ENCODE measurements at places on chromosomes 1 and 21. TPM values are rescaled to one million over a fixed set of nuclear protein-coding genes. Genes with fewer than 3 reads are reported as not detected.

GRCh38 chr1:164640686-164641352 lies 81.8 kb downstream of the PBX1 start:
- no peak for DNase-seq

GRCh38 chr1:224503161-224504118 lies 68.8 kb upstream of the WDR26 start:
- peak; percentile 33 for DNase-seq

DNA sequence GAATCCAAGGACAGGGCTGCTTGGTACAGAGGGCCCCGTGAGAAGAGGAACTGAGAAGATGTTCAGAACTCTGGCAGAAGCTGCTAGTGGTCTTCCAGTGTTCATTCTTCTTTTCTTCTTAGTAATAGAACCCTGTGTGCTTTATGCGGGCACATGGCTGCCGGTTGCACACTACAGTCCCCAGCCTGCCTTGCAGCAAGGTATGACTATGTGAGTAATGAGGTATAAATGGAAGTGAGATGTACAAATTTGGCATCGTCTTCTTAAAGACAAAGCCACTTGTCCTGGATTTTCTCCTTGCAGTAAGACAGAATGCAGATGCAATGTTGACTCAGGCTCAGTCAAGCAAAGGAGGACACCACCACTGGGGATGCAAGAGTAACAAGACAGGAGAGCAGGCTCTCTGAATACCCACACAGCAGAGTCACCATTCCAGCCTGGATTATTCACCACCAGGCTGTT lies 15.0 kb upstream of the ATP1B1 start:
- DNase-seq, result no peak

- no peak for DNase-seq
Observed at GRCh38 chr1:171833091-171833825, 8.0 kb upstream of the DNM3 start.

DNA sequence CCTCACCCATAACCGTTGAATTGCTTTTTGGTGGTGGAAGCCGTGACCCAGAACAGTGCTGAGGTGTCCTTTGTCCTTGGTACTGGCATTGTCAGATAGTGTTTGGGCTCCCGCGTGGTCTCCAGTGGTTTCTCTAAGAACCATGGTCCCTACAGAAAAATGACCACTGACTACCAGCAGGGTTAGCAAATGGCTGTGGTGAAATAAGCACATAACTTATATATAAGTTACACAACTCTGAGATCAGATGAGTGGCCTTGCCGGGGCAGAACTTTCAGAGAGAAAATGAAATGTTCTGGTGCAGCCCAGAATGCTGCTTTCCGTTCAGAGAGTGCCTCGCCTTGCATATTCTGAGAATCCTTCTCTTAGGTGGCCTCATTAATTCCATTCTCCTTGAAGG lies 5.0 kb downstream of the SLC37A1 start:
- DNase-seq, result no peak

GRCh38 chr1:245056913-245057312 lies 97.9 kb upstream of the KIF26B start:
- DNase-seq, result no peak

DNA sequence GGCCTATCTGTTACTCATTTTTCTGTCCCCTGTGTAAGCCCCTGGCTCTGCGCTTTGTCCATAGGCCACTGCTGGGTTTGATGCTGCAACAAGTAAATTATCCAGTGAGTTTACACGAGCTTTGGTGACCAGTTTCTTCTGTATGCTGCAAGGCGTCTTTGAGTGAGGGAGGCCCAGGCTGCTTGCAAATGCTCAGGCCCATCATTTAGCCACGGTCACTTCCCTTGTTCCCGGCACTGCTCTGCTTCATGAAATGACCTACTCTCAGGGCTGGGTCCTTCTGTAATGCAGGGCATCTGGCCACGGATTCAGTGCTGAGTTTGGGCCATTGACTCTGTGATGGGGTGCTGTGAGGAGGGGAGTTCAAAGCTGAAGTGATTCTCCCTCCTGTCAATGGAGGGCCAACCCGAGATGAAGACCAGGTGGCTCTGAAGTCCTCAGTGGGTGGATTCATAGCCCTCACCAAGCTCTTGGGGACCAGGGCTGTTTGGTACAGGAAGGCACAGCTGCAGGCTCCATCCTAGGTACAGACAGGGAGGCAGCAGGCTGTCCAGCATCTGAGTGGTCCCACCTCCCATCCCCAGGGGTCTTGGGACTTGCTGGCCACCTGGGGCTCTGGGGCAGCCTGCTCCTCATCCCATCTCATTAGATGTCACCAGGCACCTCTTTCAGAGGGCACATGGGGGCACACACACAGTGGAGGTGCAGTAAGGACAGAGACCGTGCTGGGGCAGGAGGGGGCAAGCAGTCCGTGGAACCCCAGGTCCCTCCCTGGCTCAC lies 21.7 kb downstream of the LHX4 start:
- DNase-seq, result no peak

DNA sequence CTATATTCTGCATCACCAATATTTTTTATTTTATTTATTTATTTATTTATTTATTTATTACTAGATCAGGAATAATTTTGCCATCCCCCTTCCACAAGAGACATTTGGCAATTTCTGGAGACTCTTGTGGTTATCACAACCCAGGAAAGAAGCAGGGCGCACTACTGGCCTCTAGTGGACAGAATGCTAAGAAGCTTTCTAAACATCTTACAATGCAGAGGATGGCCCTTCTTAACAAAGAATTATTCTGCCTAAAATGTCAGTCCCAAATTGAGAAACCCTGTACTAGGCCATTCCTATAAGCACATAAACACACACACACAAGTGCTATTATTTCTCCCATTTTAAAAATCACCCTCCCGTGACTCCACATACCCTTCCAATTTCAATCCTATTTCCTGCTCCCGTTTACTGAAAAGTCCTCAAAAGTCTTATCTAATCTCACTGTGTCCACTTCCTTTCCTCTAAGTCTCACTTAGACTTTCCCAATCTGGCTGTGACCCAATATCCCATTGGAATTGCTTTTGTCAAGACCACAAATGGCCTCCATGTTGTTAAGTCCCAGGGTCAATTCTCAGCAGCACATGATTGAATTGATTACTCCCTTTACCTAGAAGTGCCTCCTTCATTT lies 43.7 kb upstream of the RNF11 start:
- DNase-seq, result peak; percentile 75

- DNase-seq, result peak; percentile 10
Observed at GRCh38 chr1:18452550-18452949, 28.2 kb upstream of the KLHDC7A start.

DNA sequence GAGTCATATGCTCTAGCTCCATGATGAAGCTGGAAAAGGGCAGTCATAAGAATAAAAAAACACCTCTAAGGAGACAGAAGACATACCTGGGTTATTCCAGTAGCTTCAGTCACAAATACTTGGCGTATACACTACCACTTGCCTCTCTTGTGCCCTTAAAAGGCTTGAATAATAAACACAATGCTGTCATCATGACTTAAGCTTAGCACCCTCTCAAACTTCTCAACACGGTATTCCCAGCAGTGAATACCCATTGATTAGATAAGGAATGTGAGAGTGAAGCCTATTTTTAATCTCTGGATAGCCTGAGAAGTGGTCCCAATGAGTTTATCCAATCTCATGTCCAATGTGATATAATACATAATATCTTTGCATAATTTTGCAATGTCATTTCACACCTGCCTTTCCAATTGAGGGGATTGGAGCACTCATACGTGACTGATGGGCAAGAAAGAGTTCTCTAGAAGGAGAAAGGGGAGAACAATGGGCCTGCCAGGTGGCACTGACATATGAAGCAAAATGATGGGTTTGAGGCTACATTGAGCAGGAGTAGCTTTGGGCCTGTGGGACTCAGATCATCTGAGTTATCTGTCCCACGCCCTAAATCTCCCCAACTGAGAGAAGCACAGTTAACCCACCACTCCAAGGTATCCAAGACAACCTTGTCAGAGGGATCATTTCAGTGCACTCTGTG lies 298.6 kb upstream of the DAB1 start:
- DNase-seq, result no peak

- DNase-seq, result no peak
Observed at GRCh38 chr1:18440385-18441226, 40.1 kb upstream of the KLHDC7A start.

DNA sequence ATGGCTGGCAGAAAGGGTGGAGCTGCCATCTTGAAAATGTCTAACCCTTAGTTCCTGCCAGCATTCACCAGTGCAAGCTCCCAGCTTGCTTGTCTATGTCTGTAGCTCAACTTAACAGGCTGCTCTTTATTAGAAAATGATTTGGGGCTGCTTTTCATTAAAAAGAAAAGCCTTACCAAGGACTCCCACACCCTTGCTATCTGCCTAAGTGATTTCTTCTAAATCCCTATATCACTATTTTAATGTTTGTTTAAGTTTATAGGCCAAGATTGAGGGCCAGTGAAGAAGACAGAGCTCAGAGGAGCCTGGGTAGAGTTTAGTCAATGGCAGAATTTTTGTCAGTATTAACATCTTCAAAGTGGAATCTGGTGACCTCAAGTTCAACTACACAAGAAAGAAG lies 336.8 kb upstream of the CHRM3 start:
- no peak for DNase-seq

Gene RNU1-3
- total RNA-seq, result 1,386 TPM

Gene WDR26
- 45.4 TPM for total RNA-seq

Gene FCRL6
- total RNA-seq, result not detected

Gene H3-3A
- 325 TPM for total RNA-seq

Gene LCE2B
- not detected for total RNA-seq

Gene IGSF21
- not detected for total RNA-seq

Gene SMIM12
- total RNA-seq, result 38.6 TPM

Gene UMODL1
- total RNA-seq, result not detected

Gene CFAP74
- not detected for total RNA-seq

Gene ZFP69B
- 11.3 TPM for total RNA-seq

Gene LPAR3
- 0.74 TPM for total RNA-seq
